ENCODE measurements at places on chromosomes 7 and 10. TPM values are rescaled to one million over a fixed set of nuclear protein-coding genes. Genes with fewer than 3 reads are reported as not detected.

- DNase-seq: no peak
These were observed 118.8 kb downstream of the CUX1 start for GRCh38 chr7:101936223-101936610.

- no peak for DNase-seq
These were observed 35.3 kb downstream of the CDC14C start for GRCh38 chr7:48959676-48960075.

DNA sequence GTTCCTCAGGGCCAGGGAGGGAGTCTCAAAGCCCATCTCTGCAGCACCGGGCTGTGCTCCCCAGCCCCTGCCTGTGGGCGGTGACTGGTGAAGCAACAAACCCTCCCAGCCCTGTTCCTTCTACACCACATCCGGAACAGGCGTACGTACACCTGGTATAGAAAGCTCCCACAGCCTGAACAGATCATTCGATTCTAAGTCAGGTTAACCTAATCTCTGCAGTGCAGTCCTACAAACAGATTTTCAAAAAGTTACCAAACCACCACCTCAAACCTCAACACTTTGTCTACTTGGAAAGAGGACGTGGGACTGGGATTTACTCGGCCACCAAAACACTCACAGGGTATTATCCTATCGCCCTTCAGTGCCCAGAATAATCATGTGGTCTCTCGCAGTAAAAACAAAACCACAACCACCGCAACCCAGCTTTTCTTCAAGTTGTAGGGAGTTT lies 238.4 kb downstream of the DIP2C start:
- DNase-seq: no peak

DNA sequence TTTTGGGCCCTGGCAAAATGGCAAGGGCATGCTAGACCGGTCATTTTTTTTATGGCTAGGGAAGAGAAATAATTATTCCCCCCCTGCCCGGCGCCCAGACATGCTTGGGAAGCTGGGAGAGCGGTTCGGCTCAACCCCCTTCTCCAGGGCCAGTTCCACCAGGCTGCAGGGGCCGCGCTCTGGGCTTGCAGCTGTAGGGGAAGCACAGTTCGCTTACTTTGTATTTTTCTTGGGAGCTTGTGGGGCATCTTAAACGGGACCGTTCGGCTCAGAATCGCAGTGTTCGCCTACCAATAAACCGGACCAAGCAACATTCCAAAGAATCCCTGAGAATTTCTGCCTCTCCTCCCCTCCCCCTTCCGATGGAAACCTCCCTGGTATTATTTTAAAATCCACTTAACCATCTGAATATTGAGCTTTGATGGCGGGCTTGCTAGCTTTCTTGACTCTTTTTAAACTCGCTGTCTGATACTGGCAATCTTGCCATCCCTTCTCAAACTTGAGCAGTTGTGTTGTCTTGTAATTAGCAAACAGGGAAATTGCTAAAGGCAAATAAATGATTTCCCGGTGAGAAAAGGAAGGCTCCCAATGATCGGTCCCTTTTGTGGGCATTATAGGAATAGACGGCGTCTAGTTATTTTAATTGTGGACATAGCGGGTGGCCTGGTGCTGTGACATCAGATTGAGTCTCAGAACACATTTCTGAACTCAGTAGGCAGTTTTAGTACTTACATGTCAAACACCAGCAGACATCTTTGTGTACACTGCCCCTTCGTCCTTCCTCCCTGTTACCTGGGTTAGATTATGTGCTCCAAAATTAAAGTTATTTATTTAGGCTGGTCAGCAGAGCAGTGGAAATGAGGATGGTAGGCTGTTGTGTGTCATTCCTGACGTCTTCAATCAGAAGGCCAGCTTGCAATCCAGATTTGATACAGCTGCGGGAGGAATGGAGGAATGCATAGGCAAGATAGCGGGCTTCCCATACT lies 3.4 kb downstream of the TCF7L2 start:
- DNase-seq: peak; percentile 53

GRCh38 chr10:30784524-30784896 lies 155.0 kb upstream of the LYZL2 start:
- DNase-seq: no peak

DNA sequence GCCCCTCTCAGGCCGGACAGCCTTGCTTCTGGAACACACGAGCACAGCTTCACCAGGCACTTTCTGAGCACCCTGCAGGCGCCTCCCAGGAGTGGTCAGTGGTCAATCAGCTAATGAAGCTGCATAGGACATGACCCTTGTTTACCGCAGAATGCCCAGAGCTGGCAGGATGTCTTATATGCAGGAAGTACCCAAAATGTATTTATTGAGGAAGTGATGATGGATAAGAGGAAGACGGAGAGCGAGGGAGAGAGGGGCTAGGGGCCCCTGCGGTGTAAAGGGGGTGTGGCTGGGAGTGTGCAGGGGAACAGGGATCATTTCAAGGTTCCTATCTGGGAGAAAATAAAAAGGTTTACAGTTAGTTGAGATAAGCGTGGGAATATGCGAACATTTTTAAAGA lies 3.3 kb downstream of the CYP2E1 start:
- DNase-seq: no peak

Gene SEC23IP
- total RNA-seq: 69.6 TPM

Gene ANKRD30A
- total RNA-seq: not detected
